ENCODE measurements at places on chromosomes 13 and 19. TPM values are rescaled to one million over a fixed set of nuclear protein-coding genes. Genes with fewer than 3 reads are reported as not detected.

Gene PDE4A
- polyA plus RNA-seq, result 3.7 TPM

Gene SERPINE3
- polyA plus RNA-seq, result 0.52 TPM

Gene RPS15
- 1,164 TPM for polyA plus RNA-seq

Gene MAST3
- 3.8 TPM for polyA plus RNA-seq

Gene FAM83E
- polyA plus RNA-seq, result 11.6 TPM

Gene NBEA
- polyA plus RNA-seq, result 13.5 TPM

Gene CDX2
- not detected for polyA plus RNA-seq

Gene TINCR
- 0.64 TPM for polyA plus RNA-seq

Gene KLK15
- polyA plus RNA-seq, result not detected

Gene CYP2S1
- polyA plus RNA-seq, result 5.7 TPM

Gene INAFM1
- 12.1 TPM for polyA plus RNA-seq

Gene NAA16
- polyA plus RNA-seq, result 64.6 TPM

Gene CBLC
- 4.3 TPM for polyA plus RNA-seq

Gene SETDB2
- 20.8 TPM for polyA plus RNA-seq

Gene RUBCNL
- polyA plus RNA-seq, result 2.8 TPM

Gene TNNI3
- polyA plus RNA-seq, result 0.39 TPM

Gene GPR12
- polyA plus RNA-seq, result not detected
